ENCODE measurements at places on chromosomes 16 and 17.

GRCh38 chr17:8345951-8346665 is 6.5 kb downstream of the ODF4 start:
- no peak for DNase-seq

- DNase-seq, result no peak
These were observed 89.6 kb downstream of the CDH13 start for GRCh38 chr16:82716361-82716855.

DNA sequence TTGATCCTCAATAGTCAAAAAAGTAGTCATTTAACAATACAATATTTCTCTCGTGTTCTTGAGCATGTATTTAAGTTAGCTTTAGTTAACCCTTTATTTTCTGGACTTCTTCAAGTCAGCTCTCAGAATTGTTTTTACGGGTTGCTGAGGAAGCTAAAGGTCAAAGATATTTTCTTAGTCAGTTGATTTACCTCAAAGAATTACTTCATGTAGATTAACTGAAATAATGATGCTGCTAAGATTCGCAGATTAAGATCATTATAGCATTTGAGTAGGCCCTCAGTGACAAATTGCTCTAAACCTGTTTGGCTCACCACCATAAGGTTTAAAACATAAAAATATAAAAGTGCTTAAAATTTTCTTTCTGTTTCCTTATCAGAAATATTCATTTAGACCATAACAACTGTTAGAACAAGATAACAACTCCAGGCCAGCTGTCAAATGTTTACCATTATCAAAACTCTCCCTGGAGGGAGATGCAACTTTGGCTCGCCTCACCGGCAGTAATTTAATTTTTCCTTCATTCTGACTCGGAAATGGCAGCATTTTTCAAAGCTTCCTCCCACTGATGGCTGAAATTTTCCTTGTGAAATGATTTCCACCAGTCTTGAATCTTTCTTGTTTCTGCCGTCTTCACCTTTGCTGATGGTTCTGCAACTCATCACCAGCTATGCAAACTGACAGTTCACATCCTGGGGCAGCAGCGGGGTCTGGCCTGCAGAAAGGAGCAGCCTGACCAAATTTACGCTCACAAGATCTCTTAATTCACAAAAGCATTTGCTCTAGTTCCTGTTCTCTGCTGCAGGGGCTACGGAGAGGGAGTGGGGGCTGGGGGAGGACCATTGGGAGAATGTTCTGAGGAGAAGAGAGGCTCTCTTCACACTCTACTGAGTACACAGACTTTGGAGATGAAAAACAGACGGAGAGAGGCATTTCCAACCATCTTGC is 254.8 kb upstream of the TBX2 start:
- DNase-seq, result no peak

DNA sequence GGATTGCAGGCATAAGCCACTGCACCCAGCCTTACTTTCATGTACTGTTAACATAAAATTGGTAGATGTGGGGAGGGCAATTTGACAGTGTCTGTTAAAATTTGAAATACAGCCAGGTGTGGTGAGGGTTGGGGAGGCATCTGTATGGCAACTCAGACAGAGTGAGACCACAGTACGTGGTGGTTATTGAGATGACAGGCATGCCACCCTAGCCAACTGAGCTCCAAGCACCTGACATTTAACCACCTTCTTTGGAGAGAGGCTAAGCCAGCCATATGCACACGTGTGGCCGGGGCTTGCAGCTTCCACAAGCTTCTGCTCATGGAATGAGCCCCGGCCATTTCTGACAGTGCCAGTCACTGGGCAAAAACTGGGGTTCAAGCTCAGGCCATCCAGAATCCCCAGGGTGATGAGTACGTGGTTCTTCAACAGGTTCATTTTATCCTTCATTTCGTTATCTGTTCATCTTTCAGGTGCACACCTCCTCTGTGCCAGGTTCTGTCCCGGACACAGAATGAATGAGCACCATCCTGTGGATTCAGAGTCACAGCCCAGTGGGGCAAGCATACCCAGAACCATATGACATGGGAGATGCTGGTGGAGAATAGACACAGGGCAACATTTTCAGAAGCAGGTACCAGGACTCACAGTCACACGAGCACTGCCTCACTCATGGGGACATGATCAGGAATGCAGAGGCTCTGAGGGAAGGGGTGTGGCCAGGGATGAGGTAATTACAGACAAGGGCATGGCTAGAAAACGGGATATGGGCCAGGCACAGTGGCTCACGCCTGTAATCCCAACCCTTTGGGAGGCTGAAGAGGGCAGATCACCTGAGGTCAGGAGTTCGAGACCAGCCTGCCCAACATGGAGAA is 36.2 kb downstream of the C16orf82 start:
- DNase-seq, result no peak

GRCh38 chr17:19470530-19471261 is 59.7 kb downstream of the RNF112 start:
- DNase-seq, result no peak

DNA sequence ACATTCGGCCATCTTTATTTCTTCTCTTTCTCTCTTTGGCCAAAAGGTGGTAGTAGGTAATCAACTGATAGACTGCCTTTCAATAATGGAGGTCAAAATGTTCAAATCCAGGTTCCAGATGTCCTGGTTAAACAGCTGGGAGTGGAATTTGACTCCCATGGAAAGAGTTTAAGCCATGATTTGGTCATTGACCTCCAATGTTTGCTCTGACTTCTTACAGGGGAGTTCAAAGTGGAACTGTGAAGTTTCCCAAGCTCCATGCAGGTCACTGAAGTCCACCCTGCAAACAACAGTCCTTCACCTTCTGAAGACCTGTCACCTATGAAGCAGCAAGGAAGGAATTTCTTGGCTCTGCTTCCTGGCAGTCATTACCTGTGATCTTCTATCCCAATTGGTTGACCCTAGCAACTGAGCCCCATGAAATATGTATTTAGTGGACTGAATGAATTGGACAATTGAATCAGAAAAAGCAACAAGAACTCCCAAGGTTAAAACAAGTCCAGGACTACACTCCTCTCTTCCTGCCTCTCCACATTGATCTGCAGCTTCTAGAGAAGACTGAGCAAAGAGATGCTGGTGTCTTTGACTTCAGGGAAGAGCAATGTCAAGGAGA is 28.0 kb upstream of the SOX9 start:
- DNase-seq, result no peak

- DNase-seq, result no peak
These were observed 91.8 kb downstream of the KCNJ2 start for GRCh38 chr17:70261170-70261569.

DNA sequence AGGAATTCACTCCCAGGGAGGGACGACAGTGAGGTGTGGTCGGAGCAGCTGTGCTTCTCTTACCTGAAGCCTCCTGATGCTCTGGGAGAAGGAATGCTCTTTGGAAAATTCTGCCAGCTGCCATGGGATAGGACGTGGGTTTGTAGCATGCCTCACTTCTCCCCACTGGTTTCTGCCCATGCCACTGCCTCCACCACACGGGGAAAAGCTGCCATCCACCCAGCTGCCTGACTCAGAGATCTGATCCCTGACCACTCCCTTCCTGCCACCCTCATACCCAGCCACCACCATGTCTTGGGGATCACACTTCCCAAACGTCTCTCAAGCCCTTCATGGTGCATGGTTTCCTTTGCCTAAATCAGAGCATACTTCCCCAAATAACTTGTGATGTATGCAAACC is 80.0 kb downstream of the CPPED1 start:
- DNase-seq, result no peak
